ENCODE measurements at places on chromosomes 16 and 17.

DNA sequence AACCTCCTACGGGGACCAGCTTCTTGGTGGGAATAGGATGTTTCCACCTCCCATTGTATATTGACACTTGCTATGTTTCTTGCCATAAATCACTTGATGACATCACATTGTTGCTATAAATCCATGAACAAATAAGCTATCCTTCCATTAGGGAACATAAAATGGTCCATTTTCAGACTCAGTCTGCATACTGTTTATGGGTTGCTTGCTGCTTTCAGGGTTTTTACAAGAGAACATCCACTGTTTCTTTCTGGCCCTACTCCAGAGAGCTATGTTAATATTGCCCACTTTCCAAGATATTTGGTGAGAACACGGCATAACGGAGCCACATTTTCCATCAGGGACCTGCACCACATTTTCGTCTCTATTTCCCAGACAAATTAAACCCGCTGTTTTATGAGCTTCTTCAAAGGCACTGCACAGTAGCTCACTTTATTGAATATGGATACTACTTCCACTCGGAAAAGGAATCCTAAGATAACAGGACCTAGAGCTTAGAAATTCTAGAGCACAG, 800.2 kb downstream of the KCNJ2 start:
- DNase-seq, result no peak

DNA sequence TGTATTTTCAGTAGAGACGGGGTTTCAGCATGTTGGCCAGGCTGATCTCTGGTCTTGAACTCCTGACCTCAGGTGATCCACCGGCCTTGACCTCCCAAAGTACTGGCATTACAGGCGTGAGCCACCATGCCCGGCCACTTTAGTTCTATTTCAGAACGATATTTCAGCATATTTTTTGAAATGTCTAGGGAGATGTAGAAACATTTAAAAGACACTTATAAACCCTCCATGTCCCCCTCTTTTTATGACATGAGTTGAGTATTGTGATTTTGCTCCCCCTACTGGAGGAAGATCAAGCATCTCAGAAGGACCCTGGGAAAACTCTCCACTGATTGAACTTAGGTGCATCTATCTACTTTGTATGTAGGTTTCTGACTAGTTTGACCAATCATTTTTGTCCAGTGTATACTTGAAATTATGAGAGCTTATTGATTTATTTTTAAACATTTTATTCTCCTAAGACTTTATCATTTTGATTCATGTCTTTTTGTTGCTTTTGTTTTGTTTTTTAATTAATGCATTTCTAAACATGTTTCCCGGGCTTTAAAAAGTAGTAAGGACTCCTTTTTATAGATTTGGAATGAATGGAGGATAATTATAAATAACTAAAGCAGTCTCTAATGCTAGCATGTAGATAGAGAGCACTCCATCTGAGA, 105.1 kb downstream of the CHD9 start:
- no peak for DNase-seq

- DNase-seq, result no peak
Measured at GRCh38 chr16:72812672-72813071, 235.3 kb downstream of the ZFHX3 start.

DNA sequence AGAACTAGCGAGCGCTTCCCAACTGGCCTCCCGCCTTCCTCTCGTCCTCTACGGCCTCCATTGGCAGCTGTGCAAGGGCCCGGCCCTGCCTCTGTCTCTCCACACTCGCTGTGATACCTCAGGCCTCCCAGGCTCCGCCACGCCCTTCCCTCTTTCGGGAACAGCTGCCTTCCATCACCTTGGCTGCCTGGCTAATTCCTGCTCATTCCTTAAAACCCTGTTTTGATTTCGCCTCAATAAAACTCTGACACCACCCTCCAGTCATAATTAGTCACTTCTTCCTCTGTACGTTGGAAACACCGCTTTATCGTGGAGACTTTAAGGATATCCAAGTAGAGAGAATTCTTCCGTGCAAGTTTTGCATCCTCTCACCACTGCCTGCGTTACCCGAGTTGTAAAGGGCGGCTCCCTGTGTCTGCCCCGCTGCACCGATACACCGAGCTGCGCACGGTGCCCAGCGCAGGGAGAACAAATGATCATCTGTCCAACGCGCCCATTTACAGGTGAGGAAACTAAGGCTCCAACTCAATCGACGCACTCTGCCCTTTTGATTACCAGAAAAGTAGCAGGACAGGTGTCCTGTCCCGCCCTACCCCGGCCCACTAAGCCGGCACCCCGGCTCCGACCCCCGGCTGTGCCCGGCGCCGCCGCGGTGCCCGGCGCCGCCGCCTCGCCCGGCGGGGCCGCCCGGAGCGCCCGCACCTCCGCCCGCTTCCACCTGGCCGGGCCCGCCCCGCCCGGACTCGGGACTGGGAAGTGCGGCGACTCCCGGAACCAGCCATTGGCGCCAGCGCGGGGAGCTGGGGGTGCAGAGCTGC, 139.7 kb downstream of the SEC14L1 start:
- no peak for DNase-seq

DNA sequence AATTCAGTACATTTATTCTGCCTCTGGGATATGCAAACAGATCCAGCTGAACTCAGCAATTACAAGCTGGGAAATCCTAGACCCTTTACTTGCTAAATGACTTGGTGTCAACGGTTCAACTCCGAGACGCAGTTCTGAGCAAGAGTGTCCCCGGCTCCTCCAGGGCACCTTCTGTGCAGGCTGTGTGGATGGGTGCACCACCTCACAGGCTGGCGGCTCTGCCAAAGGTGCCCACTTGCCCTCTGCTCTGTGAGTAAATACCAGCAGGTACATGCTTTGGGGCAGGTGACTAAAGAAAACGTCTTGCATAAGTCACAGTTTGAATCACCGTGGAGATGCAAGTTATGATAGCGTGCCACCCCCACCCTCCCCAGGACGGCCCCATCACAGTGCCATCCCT, 23.3 kb downstream of the MAP1LC3B start:
- no peak for DNase-seq

- DNase-seq, result no peak
Measured at GRCh38 chr17:64418506-64419339, 28.1 kb upstream of the PECAM1 start.

DNA sequence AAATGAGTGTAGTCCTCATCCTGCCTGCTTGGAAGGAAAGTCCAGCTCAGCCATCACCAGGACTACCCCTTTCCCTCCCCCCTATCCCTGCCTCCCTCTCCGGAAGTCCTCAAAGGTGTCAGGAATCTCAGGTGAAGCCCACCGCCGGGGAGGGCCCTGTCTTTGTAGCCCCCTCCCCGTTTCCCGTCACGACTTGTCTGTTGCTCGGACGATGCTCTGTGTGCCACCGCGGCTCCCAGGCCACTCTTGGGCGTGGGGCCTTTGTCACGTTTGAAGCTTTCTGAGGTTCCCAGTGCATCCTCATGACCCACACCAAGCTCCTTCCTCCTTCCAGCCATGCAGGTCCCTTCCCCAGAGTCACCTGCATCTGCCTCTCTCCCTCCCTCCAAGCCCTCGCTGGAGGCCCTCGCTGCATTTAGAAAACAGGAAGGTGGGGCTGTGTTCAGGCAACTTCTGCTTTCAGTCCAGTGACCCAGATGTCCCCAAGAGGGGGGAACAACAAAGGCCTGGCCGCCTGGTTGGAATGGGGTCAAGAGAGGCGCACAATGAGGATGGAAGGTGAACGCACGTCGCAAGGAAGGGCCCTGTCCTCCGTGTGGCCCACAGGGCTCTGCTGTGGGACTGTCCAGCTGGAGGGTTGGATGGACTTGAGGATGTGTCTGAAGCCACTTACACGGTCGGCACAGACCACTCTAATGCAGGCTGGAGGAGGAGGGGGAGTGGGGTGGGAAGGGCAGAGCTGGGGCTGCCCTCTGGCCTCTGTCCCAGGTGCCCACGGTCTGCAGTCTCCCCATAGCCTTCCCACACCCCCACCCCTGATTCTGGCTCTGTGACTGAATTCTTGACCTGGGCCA, 59.9 kb downstream of the OR1D5 start:
- no peak for DNase-seq

DNA sequence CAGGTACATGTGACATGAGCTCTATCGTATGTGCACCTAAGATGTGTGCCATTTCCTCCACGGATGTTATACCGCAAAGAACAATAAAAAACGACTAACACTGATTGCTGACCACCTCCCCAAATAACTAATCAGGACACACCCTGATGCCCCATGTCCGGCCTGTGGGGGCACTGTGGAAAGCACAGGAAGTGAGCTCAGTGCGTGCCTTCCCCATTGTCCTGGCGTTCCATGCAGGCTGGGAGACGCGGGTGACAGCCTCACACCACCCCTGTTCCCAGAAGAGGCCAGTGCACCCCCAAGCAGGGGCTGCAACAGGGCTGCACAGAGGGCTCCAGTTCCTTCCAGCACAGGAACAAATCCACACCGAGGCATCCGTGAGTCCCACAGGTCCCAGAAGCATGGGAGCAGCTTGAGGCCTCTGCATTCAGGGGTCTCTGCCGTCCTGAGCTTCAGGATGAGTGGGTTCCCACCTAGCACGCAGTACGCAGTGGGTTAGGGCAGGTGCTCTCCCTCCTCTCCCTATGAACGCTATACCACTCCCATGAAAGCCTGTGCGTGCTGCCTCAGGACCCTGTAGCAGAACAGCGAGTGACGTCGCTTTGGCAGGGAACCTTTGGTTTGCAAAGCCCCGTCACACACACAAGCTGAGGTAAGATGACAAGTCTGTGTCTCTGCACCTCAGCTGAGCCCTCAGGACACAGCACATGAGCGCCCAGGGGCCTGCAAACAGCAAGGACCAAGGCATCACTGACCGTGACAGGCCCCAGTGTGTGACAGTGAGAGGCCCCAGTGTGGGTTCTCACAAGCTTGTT, 117.7 kb downstream of the ZNF778 start:
- no peak for DNase-seq

GRCh38 chr17:67628580-67629013, 89.1 kb upstream of the NOL11 start:
- DNase-seq, result no peak

DNA sequence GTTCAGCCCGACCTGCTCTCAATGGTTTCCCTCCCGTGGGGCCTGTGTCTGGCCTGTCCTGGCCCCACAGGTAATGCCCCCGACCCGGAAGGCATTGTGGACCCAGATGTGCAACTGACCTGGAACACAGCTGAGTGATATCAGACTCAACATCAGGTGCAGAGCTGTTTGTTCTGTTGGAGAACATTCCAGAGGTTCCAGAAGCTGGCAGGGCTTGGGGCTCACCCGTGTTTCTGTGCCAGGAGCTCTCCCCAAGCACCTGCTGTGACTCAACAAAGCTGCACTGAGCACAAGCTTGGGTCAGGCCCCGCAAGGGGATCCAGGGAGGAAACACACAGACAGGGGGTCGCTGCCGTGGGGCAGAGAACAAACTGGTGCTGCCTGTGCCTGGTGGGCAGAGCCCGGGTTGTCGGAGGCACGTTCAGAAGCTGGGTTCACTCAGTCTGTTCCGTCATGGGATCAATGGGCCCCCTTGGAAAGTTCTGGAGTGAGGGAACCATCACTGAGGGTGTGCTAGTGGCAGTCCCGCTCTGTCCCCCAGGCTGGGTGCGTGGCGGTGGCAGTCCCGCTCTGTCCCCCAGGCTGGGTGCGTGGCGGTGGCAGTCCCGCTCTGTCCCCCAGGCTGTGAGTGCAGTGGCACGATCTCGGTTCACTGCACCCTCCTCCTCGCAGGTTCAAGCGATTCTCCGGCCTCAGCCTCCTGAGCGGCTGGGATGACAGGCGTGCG, 22.1 kb downstream of the HS3ST6 start:
- DNase-seq, result no peak

- DNase-seq, result no peak
Measured at GRCh38 chr16:19172098-19172780, 4.2 kb downstream of the SYT17 start.

DNA sequence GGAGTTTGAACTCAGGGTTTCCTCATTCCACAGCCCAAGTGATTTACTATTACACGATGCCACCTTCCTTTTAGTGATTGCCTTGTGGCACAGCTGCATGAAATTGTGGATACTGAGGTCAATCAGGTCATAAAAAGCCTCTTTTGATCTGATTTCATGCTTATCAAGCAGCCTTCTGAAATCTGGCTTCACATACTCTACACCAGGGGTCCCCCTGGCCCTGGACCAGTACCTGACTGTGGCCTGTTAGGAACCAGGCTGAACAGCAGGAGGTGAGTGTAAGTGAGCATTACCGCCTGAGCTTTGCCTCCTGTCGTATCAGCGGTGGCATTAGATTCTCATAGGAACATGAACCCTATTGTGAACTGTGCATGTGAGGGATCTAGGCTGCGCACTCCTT, 13.8 kb downstream of the SLFN5 start:
- DNase-seq, result no peak
